ENCODE measurements at places on chromosomes 11 and 22.
A peak's percentile ranks its signal among the peaks of the same experiment; 100 is the strongest.

- peak; percentile 18 for DNase-seq
These were observed 161.1 kb upstream of the CCDC179 start for GRCh38 chr11:23021287-23021863.

DNA sequence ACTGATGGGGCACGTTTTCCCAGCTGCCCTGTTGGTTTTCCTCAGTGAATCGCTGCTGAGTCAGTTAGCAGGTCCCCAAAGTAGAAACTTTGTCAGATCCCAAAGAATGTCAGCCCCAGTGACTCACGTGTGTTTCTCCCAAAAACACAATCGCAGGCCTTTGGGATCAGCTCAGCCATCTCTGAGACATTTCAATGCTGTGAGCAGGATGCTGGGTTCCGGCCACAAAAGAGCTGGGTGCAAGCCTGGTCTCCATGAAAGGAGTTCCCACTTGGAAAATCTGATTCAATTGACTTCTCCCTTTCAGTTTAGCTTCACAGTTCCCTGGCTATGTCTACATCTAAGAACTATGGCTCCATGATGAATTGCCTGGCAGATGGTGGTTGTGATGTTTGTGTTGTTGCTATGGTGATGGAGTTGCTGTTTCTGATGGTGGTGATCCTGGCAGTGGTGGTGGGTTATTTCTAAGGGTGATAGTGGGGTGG lies 28.0 kb downstream of the MYEOV start:
- DNase-seq = no peak

DNA sequence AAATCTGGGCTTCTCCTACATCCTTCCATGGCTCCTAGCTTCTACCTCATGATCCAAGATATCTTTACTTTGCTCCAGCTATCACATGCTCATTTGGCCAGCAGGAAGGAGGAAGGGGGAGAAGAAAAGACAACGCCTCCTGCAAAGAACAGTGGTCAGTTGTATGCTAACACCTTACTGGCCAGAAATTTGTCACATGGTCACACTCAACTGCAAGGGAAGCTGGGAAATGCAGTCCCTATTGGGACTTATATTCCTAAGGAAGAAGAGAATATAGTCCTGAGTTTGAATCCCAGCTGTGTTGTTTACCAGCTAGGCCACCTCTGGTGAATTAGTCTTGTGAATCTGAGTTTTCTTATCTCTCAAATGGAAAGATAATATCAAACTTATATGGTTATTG lies 272.0 kb downstream of the BLID start:
- DNase-seq = no peak

DNA sequence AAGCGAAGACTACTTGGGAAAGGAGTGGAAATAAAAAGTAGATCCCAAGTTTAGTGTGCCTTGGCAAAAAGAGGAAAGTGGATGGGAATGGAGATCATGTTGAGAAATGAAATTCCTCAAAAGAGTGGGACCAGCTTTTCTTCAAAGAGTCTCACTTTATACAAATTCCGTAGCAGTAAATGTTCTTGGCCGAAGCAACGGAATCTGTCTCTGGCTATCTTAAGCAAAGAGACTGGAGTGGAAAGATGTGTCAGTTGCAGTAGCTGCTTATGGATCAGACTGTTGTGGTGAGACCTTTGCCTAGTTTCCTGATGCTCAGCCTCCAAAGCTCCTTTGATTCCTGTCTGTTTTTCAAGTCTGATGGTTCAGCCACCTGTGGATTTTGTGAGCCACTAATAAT lies 73.6 kb downstream of the CSTPP1 start:
- no peak for DNase-seq

GRCh38 chr11:33379947-33380346 lies 122.8 kb downstream of the HIPK3 start:
- no peak for DNase-seq

- DNase-seq = no peak
These were observed 6.1 kb upstream of the NAP1L4 start for GRCh38 chr11:2998073-2998850.

DNA sequence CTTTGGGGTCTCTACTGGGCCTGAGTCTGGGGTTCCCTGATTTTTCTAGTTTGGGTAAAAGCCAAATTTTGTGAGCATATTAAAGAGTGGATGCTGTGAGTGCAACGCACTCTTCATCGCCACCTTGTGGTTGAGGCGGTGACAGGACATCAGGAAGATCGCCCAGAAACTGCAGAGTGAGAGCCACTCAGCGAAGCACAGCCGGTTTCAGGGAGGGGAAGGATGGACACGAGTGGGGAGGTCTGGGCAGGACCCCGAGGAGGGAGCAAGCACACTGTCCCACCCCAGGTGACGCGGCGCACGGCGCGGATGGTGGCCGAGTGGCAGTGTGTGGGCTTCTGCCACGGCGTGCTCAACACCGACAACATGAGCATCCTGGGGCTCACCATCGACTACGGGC lies 9.1 kb downstream of the SELENOO start:
- DNase-seq = peak; percentile 91

DNA sequence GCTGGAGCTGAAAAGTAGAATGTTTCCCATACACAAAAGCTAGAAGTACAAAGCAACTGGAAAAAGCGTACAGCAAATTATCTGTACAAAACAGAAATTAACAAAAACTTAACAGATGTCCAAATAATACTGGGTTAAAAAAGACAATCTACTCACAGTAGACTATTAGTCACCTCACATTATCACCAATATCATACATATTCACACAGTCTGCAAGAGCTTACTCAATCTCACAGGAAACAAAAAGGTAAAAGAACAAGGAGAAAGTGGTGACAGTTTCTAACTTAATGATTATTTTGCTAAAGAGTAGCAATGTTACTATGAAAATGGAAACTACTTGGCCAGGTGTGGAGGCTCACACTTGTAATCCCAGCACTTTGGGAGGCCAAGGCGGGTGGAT lies 11.9 kb downstream of the CELF1 start:
- DNase-seq = no peak

DNA sequence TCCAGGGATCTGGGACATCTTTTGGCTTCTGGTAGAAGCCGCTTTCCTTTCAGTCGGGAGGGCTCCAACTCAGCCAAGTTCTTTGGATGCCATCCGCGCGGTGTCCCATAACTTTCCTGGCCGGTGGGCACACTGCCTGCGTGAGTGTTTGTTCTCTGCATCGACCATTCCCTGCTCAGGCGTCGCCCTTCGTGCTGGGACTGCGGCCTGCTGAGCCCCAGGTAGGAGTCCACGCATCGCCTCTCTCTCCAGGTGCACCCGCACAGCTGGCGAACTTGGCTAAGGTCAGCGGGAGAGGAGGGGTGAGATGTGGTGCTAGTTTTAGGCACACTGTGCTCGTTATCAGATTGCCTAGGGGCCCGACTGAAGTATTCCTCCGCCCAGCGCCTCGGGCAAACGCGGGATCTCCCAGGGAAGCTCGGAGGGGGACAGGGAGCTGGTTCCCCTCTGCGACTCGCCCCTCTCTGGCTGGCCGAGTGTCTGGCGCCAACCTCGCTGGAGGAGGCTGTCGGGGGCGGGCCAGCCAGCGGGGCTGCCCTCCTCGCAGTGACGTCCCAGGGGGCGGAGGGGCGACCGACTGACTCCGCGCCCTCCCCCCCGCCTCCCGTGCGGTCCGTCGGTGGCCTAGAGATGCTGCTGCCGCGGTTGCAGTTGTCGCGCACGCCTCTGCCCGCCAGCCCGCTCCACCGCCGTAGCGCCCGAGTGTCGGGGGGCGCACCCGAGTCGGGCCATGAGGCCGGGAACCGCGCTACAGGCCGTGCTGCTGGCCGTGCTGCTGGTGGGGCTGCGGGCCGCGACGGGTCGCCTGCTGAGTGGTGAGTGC lies at the start of gene LAYN:
TSS of gene LAYN (plus strand) at position 607 of the 823 bp plus-strand sequence. CDS start at position 731, 124 bp downstream.
- DNase-seq = no peak

DNA sequence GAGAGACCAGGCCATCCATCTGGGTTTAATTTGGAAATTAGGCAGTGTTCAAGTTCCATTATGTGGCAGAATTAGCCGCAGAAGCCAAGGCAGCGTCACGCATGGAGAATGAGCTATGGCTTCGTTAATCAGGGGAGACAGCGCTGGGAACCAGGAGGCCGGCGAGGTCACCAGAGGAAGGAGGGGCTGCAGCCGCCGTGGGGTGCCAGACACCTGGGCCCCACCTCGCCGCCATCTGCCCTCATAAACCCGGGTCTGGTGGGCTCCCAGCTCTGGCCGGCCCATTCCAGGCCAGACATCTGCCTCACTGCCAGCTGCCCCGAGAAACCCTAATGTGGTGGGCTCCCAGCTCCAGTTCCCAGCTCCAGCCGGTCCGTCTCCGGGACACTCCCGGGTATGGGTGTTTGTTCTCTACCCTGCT lies 676.9 kb downstream of the BRD1 start:
- DNase-seq = no peak

- no peak for DNase-seq
These were observed 59.8 kb downstream of the OSBP2 start for GRCh38 chr22:30754521-30754920.
